ENCODE measurements at places on chromosomes 5 and 9. TPM values are rescaled to one million over a fixed set of nuclear protein-coding genes. Genes with fewer than 3 reads are reported as not detected.
A peak's percentile ranks its signal among the peaks of the same experiment; 100 is the strongest.

GABRA1 gene
- total RNA-seq: 2.9 TPM

GABRB2 gene
- total RNA-seq: 6.5 TPM

PLK2 gene
- total RNA-seq: 106 TPM

THBS4 gene
- total RNA-seq: not detected

PCDH12 gene
- total RNA-seq: 5.1 TPM

RAD17 gene
- 36.6 TPM for total RNA-seq

DNA sequence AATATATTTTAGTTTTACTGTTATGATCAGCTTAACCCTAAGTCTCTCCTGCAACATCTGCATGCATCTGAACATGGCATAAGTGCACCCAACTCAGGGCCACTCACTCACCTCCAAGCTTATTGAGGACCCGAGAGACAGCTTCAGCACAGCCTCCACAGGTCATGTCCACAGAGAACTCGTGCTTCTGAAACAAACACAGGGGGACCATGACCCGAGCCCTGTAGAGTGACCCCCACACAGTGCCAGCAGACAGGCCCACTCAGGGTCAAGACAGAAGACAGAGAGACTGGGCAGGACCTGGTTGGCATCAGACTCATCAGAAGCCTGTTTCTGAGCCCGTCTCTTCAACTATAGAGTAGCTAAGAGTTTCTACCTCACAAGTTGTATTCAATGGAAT is 6.8 kb downstream of the ATOX1 start:
- no peak for DNase-seq

DNA sequence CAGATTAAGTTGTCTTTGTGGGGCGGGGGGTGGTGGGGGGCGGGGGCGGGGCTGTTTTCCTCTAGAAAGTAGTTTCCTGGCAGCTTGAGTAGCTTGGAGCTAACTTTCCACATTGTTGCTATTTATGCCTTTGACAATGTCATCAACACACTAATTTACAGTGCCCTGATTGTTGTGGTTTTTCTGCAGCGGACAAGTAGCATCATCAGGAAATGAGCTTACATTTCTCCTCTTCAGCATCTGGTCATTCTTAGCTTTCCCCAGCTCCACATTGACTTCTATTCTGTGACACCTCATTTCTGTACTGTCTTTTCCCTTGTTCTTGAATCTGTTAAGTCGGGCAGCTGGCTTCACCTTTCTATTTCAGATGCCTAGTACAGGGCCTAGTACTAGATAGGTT is 112.3 kb upstream of the RAD23B start:
- no peak for DNase-seq

GRCh38 chr9:35313916-35314315 is 152.1 kb downstream of the UNC13B start:
- no peak for DNase-seq

- DNase-seq: no peak
These were observed 170.2 kb downstream of the RANBP17 start for GRCh38 chr5:171031977-171032376.

- DNase-seq: no peak
These were observed 6.6 kb upstream of the FAM151B start for GRCh38 chr5:80481019-80481893.

- DNase-seq: peak; percentile 79
These were observed 453.8 kb upstream of the ZNF608 start for GRCh38 chr5:125199968-125200865.

- no peak for DNase-seq
These were observed 31.7 kb upstream of the LRRC14B start for GRCh38 chr5:159448-160172.

- peak; percentile 1 for DNase-seq
These were observed 853.7 kb downstream of the TAF11L14 start for GRCh38 chr5:18487928-18488480.

GRCh38 chr5:56986626-56986947 is 34.7 kb upstream of the MIER3 start:
- DNase-seq: no peak

DNA sequence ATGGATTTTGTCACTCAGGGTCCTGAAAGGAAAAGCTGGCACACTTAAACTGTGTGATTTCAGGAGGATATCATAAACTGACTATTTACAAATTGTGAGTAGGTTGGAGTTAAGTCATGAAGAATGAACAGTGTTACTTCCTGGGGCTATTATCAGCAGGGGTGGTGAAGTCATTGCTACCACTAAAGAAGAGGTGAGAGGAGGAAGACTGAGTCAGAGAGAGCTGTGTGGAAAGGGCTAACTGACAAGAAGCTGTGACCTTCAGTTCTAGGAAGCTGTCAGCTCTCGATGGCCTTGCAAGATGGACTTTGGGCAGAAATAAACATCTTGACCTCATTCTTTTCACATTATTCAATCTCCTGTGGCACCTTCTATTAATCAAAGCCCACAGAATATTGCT is 72.3 kb upstream of the STARD4 start:
- no peak for DNase-seq

GRCh38 chr5:162209005-162209605 is 141.5 kb downstream of the GABRG2 start:
- peak; percentile 49 for DNase-seq

DNA sequence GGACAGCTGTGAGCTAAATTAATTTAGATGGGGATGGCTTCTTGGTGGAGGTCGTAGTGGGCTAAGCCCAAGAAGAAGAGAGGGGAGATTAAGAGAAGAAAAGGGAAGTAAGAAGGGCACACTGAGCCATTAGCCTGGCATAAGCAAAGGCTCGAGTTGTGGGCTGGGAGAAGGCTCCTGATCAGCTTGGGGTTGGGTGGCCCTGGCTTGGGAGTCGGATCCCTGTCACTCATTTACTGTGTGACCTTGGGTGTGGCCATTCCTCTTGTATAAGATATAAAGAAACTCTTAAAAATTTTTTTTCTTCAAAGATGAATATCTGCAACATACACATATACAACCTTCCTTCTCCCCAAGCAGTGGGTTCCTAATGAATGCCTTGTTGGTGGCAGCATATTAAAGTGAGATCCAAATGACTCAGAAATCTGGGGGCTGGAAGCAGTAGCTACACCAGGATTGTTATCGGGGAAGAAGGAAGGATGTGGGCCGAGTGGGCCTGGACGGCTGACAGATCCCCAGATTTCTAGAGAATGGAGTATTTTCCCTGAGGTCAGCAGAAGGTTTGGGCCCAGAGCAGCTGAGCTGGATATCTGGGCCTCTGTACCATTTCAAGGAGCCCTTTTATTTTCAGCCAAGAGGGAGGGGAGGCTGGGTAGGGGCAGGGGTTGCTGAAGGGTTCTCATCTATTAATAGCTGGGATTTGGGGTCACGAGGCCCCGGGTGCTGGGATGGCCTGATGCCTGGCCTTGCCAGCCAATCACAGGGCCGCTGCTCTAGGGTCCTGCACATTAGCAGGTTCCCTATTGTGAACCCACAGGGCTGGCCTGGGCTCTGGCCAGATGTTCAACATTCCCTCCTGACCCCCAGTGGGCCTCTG is 52.1 kb downstream of the PPARGC1B start:
- DNase-seq: peak; percentile 84

DNA sequence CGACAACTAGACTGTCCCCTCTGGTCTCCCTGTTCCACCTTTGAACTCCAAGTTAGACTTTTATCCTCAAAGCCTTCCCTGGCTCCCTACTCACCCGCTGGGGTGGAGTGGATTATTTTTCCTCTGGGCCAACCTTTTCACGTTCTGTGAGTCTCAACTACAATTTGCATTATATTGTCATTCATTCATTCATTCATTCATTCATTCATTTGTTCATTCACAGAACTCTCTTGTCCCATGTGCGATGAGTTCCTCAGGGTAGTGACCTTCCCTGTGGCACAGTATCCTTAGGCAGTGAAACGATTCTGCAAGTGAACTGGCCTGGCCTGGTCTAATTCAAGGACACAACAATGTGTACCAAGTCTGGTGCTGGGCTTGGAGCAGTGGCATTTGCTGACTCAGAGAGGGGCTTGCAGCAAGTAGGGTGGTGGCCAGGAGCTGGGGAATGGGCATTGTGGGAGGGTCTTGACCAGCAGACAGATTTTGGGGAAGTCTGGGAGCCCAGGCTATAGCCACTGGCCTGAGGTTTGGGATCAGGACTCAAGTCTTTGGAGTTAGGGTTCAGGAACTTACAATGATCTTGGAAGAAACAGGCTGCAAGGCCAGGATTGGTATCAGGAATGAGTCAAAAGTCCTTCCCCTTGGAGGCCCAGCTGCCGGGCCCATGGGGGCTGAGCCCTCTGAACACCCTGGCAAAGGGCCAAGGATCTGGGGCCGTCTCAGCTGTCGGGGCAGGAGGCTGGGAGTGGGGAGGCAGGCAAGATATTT is 37.2 kb upstream of the COL15A1 start:
- DNase-seq: peak; percentile 94
